Osteocyte (in vitro differentiated cells): ENCODE measurements at places on chromosomes 16 and 17.

DNA sequence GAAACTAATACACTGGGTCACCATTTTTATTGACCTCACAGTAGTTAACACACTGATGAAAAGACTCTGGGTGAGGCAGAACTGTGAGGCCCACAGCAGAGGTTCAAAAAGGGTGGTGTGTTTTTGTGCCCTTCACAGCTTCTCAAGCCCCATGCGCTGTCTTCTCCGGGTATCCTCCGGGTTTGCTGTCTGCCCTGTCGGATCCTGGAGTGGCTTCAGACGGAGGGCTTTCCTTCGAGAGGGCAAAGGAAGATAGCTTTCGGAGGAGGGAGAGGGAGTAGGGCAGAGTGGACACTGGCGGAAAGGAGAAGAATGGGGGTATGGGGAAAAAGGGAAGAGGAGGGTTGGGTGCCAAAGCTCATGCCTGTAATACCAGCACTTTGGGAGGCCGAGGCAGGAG is 80.8 kb downstream of the CYLD start:
- no peak for DNase-seq

DNA sequence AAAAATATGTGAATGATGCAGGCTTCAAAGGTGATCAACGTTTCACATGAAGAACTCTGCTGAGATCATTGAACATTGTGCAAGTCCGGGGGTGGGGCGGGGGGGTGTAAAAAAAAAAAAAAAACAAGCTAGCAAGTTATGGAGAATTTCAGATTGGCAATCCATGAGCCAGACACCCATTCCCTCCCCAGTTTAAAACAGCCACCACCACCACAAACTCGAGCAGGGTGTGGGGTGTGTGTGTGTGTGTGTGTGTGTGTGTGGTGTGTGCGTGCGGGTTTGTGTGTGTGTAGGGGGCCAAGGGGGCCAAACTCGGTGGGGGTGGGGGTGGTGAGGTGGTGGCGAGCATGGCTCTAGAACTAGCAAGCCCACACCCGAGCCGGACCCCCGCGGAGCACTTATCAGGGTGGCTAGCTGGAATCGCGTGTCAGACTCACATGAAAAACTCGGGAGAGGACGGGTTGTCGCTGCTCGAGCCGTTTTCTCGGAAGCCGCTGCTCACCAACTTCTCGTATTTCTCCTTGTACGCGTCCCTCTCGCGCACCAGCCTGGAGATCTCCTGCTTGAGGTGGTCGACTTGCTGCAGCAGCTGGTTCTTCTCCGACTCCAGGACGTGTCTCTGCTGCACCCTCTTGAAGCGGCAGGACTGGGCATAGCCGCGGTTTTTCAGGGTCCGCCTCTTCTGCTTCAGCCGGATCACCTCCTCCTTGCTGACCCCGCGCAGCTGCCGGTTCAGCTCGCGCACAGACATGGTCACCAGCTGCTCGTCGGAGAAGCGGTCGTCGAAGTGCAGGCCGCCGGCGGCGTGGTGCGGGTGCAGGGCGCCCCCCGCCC is 2.0 kb downstream of the MAF start:
- peak; percentile 88 for DNase-seq

- DNase-seq, result no peak
Observed at GRCh38 chr16:64977206-64977920, 144.5 kb downstream of the CDH11 start.

DNA sequence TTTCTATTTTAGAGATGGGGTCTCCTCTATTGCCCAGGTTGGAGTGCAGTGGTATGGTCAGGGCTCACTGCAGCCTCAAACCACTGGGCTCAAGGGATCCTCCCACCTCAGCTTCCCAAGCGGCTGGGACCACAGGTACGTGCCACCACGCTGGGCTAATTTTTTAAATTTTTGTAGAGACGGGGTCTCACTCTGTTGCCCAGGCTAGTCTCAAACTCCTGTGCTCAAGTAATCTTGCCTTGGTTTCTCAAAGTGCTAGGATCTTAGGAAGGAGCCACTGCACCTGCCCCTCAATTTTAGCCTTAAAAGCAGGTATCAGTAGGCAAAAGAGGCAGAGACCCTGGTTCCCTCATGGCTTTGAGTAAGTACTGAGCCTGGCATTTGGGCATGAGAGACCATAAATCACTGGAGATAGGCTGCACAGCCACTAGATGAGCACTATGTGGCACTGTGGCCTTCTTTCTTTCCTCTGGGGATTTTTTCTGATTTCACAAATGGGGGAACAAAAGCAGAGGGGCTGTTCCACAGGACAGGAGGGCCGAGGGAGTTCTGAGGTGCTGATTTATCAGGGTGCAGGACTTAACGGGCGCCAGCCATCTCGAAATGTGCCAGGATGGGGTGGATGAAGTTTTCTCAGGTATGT is 82.2 kb downstream of the PLXDC1 start:
- no peak for DNase-seq

DNA sequence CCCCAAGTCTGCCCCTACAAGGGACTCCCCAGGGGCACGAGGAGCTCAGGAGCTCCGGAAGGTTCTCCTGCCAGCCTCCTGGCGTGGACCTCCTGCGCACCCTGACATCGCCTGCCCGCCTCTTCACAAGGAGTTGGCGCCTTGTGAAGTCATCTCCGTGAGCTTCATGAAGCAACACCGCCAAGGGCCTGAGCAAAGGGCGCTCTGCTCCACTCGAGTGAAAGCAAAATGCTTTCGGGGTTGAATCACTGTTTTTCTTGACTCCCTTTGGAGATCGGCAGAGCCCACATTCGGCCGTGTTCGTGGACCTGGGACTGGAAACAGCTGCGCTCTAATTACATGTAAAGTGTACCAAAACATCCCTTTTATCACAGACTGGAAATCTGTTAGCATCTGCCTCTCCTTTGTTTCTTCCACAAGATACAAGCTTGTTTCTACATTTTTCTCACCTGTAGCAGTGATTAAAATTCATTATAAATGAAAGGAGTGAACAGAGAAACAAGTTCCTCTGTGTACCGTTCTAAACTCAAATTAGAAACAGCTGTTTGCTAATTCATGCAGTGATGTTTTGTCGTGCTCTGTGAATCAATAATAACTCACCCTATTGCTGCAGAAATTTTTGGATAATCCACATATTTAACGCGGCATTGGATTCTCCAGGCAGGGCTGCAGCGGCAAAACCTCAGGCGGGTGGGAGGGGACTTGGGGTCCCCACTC is 203.3 kb downstream of the ZNF423 start:
- DNase-seq, result no peak

GRCh38 chr16:4618645-4619418 is 4.1 kb upstream of the UBALD1 start:
- no peak for DNase-seq

DNA sequence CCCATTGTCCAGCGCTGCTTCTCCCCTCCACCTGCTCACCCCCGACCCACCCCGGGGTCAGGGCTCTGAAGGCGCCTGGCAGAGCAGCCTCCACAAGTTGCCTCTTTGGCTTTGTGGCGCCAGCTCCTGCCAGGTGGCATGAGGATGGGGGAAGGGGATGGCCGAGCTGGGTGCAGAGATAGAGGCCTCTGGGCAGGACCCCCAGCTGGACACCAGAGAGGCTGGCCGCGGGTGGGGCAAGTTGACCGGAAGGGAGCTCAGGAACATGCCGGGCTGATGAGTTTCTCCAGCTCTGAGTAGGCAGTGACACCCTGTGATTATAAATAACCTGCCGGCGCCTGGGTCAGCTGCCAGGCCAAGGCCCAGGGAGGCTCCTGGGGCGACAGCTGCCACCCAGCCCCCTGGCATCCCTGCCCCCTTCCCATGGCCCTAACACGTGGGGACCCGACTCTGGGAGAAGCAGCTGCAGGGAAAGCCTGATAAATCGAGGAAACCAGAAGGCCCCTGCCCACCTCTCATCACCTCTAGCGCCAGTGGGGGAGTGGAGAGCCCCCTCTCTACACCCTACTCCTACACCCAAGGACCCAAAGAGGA is 729 bp downstream of the P2RX5 start:
- no peak for DNase-seq
